ENCODE measurements at places on chromosomes 6 and 20.

DNA sequence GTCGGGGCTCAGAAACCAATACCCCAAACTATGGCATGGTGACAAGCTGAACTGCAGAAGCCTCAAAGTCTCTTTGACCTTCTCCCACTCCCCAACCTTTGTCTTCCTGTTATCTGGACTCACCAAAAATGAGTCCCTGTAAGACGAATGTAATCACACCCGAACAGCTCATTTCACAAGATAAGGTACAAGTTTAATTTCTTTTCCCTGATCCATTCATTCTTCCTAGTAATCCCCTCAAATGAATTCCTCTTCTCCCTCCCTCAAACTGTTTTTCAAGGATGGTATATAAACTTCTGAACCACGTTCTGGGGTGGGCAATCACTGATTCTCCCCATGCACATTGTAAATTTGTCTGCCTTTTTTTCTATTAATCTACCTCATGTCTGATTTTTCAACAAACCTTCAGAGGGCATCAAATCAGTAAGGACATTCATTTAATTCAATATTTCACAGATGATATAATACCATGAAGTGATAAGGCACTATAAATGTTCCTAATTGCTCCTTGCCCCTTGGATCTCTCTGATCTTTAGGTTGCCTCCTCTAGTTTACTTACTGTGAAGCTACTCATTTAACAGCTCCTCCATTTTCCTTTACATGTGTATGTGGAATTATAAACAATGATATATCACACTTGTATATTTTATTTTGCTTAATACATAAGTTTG lies 77.2 kb downstream of the OR2B2 start:
- no peak for DNase-seq

DNA sequence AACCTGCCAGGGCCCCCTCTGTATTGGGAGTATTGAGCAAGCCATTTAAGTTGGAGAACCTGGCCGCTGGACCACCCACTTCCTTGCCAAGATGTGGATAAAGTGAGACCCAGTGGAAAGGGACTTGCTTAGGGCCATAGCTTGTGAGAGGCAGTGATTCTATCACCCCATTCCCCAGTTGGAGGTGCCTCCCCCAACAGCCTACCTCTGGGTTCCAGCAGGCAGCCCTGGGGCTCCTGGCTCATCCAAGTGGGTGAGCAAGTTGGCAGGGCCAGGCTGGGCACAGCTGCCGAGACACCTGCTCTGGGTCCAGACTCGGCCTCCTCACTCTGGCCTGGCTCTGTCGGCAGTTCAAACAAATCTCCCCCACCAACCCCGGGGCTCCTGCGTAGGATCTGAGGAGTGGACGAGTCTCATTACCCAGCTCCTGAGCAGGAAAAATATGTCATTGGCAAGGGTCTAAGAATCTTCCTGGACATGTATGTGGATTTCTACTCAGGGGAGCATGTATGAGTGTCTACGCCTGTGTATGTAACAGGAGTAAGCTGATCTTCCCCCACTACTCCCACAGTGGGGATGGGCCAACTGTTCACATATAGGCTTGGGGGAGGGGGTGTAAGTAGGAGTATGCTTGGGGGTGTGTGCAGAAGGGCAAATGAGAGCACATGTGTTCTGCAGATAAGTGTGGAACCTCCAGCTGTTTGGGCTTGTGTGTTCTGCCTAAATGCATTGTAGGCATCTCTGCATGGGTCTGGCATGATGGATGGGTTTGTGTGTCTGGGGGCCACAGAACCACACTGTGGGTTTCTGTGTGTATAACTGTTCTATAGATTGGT lies 1.9 kb downstream of the ID1 start:
- DNase-seq, result no peak

DNA sequence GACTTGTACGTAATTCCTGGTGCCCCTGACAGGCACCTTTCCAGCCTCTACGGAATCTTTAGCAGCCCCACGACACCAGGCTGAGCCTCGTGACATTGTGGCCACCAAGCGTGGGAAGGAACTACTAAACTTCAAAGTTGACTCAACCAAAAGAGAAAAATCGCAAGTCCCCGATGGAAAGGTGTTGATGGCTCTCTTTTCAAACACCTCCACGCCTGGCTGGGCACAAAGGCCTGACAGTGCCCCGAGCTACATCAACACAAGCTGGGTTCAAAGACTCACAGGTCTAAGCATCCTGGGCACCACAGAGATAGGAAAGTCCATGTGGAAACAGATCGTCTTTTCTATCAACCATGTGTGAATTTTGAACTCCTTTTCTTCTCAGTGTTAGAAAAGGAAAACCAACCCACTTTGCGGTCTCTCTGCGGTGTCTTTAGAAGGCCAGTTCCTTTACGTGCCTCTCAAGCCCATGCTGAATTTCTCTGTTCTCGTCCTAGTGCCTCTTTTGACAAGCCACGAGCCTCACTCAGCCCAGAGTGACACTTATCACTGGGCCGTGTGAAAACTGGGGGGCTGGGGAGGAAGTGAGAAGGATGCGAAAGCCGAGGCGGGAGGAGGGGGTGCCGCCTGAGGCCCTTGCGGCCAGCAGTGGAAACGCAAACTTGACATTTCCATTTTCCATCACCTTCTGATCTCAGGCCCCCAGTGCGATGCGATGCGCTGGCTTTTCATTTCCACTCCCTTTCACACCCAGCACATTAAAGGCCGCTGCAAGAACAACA lies 59.4 kb downstream of the GFOD1 start:
- DNase-seq, result peak; percentile 85

DNA sequence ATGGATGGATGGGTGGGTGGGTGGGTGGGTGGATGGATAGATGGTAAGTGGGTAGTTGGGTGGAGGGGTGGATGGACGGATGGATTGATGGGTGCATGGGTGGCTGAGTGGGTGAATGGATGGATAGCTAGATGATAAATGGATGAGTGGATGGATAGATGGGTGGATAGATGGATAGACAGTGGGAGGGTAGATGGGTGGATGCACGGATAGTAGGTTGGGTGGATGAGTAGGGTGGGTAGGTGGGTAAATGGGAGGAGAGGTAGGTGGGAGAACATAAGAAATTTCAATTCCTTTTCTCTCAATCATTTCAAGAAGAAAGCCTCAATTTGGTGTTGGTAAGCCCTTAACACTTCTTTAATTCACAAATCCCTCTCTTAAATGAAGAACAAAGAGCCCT lies 186.9 kb downstream of the PREX1 start:
- no peak for DNase-seq

GRCh38 chr6:252775-253535 lies 39.3 kb upstream of the DUSP22 start:
- no peak for DNase-seq

DNA sequence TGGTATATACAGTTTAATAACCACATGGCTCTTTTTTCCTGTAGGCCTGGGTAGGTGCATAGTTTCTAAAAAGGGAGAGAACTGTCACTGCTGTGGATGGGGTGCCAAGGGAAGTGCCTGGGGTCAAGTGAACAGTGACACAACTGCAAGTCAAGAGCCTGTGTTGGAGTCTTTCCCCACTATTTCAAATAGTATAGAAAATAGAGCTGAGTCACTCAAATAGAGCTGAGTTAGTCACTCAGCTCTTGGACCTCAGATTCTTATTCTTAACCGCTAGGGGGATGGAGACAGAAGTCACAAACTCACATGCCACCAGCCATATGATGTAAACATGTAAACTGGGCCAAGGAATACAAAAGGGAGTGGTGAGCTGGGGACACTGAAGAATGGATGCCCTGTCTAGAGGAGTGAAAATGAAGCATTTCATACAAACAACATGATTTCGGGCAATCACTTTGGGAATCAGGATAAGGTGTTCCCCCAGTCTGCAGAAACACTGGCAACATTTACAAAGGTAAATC lies 2.1 kb downstream of the NQO2 start:
- no peak for DNase-seq

- DNase-seq, result no peak
Observed at GRCh38 chr20:61935926-61936700, 129.6 kb downstream of the TAF4 start.

DNA sequence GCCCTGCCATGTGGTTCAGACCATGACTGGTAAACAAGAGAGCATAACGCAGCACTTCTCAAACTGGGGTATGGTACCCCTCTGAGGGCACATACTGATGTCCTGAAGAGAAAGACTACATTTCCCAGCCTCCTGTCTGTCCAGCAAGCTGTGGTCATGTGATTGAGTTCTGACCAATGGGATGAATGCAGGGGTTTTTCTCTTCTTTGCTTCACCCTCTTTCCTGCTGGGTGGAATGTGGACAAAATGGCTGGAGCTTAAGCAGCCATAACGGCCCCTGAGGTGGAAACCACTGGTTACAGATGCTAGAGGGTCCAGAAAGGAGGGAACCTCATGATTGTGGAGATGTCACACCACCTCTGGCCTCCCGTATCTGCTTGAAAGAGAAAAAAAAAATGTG lies 19.4 kb upstream of the KCNB1 start:
- DNase-seq, result no peak

DNA sequence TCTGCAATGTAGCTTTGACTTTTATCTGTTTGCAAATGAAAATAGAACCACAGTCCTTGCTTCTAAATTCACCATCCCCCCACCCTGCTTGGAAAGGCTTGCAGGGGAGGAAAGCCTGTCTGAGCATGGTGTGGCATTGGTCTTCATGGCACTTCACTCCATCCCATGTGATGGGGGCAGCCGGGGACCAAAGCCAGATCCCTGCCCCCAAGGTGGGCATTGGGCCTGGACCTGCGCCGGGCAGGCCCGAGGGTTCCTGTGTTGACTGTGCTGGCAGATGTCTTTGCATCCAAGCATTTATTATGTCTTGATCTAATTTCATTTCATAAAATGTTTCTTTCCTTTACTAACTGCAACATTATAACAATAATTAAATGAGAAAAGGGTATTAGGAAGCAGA lies 120.0 kb downstream of the SYNDIG1 start:
- no peak for DNase-seq

DNA sequence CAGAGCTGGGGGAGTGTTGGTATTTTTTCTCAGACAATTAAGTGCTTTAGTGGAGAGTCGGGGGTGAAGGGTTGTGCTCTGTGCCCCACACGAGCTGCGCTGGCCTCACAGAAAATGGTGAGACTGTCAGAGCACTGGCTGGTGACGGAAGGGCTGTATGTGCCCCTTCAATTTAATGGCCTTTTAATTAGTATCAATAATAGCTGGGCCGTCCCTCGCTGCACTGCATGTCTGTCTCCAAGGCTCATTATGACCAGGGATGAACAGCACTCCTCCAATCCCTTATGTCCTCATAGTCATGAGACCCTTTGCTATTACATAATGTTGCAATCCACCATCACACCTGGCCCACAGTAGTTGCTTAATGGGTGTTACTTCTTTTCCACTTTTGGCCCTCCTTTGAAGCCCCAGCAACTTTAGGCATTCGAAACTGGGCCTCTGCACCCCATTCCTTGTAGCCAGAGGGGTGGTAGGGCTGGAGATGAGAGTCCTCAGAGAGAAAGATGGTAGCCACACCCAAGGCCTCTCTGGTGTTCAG lies 9.5 kb upstream of the RALY start:
- DNase-seq, result no peak

DNA sequence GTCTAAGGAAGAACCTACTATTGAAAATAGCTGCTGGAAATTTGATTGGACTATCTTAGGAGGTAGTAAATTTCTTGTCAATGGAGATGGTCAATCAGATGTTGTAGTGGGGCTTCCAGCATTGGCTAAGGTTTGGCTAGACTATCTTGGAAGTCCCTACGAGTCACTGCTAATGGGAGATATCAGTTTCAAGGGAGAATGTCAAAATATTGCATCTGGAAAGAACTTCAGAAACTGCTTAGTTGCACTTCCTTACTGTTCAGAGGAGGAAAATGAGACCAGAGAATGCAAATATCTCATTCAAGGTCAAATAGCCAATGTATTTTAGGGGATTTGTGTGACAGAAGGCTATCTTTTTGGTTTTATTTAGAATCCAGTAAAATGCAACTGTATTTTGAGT lies 53.5 kb upstream of the CCN2 start:
- no peak for DNase-seq

- DNase-seq, result no peak
Observed at GRCh38 chr6:168139121-168139520, 60.1 kb upstream of the FRMD1 start.
